ENCODE measurements at places on chromosomes 5 and 9. TPM values are rescaled to one million over a fixed set of nuclear protein-coding genes. Genes with fewer than 3 reads are reported as not detected.

Gene SHC3
- 0.63 TPM for total RNA-seq

GRCh38 chr9:126563556-126563955 lies 50.2 kb upstream of the LMX1B start:
- no peak for DNase-seq

GRCh38 chr5:167008705-167009104 lies 1282.7 kb upstream of the WWC1 start:
- no peak for DNase-seq

DNA sequence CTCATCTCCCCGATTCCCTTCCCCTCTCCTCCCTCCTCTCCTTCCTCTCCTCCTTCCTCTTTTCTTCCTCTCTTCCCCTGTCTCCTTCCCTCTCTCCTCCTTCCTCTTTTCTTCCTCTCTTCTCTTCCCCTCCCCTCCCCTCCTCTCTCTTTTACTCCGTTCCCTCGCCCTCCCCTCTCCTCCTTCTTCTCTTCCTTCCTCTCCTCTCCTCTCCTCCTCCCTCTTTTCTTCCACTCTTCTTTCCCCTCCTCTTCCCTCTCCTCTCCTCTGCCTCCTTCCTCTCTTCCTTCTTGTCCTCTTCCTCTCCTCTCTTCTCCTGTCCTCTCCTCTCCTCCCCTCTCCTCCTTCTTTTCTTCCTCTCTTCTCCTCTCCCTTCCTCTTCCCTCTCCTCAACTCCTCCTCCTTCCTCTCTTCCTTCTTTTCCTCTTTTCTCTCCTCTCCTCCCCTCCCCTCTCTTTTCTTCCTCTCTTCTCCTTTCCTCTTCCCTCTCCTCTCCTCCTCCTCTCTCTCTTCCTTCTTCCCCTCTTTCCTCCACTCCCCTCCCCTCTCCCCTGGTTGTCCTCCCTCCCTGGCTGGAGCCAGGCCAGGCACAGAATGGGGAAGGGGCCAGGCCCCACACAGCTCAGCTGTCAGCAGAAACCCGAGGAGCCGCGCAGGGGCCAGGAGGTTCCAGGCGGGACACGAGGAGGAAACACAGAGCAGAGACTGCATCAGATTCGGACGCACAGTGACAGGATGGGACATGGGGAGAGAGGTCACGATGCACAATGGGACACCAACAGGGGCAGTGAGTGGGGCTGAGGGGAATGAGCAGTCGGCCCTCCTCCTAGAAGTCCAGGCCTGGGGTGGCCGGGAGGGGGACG lies 48.0 kb downstream of the CAMK2A start:
- DNase-seq, result no peak

- peak; percentile 89 for DNase-seq
Observed at GRCh38 chr9:116420993-116421538, 266.0 kb upstream of the TRIM32 start.

Gene CD74
- not detected for total RNA-seq

DNA sequence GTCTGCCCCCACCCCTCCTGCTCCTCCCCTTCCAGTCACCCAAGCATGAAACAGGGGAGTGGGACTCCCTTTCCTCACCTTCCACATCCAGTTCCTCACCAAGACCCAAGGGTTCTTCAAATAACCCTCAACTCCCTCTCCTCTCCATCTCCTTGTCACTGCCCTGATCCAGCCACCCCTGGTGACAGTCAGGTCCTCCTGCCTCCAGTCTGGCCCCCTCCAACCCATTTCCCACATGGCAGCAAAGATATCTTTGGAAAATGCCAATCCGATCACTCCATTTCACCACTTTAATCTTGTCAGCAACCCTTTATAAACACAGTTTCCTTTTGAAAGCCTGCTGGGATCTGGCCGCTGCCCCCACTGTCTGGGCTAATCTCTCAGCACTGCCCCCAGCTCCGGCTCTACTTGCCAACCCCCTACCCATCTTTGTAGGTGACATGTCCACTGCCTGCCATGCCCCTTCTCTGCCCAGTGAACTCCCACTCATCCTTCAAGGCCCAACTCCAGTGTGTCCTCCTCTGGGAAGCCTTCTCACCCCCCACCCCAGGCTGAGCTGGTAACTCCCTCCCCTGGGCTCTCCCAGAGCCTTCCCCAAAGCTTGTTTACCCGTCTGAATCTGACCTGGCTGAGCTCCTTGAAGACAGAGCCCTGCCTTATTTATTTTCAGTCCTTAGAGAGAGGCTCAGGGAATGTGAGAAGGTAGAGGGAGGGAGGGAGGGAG lies 781 bp upstream of the MYOZ3 start:
- no peak for DNase-seq

DNA sequence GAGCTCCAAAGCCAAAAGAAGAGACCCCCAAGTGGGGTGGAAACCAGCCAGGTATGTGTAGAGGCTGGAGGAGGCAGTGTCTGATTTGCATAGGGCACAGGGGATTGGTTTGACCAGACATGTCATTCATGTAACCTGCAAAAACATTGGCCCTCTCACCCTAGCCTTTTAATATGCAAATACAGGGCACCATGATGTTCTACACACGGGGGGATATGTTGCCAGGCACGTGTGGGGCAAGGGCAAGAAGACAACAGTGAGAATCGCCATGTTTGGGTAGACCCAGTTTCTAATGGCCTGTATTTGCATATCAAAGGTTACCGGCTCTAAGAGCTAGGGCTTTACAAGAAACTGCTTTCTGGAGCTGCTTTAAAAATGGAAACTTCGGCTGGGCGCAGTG lies 208.9 kb downstream of the GOLPH3 start:
- no peak for DNase-seq

GRCh38 chr9:120730654-120731514 lies 16.6 kb upstream of the MEGF9 start:
- peak; percentile 92 for DNase-seq

Gene DMRT3
- not detected for total RNA-seq

GRCh38 chr5:131381777-131382176 lies 117.9 kb downstream of the CDC42SE2 start:
- DNase-seq, result no peak

Gene FST
- 87.0 TPM for total RNA-seq

Gene MYORG
- 0.13 TPM for total RNA-seq

DNA sequence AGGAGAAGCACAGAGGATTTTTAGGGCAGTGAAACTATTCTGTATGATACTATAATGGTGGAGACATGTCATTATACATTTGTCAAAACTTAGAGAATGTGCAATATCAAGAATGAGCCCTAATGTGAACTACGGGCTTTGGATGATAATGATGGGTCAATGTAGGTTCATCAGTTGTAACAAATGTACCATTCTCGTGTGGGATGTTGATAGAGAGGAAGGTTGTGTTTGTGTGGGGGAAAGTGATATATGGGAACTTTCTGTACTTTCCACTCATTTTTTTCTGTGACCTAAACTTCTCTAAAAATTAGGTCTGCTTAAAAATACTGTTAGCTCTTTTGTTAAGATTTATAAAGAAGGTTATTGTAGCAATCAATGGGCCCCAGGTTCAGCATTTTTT lies 138.9 kb downstream of the SPATA31D1 start:
- no peak for DNase-seq

DNA sequence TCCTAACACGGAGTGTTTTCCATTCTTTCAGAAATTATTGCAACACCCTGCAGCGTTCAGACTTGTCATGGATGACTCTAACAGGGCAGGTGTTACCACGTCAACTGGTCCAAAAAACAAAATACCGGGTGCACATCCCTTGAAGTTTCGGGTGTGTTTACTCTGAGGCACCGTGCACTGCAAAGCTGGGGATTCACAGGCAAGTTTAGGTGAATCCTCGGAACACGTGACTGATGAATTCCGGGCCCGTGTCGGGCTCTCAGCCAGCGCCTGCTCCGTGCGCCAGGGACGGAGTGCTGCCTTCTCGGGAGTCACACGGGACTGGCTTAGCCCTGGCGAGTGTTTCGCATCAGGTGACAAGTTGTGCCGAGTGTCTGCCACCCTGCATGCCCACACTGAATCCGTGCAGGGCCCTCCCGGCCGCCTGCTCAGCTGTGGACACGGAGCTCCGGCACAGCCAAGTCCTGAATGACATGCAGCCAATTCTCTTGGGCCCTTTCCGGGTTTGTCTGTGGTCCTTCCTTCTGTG lies 66.0 kb upstream of the IRX4 start:
- DNase-seq, result no peak

DNA sequence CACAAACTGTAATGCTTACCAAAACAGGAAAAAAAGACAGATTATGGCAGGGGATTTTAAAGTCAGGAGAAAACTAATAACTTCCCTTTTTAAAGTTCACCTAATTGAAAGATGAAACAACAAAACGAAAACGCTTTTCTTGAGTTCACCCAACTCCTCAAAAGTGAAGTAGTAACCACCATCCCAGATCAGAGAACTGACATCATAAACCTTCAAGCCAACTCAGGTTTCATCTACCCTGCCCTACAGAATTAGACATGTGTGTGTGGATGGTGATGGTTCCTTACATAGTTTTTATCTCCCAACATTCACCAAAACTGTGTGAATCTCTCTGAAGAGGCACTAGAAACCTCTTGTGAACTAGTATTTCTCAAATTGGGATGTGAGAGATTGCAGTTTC lies 195.2 kb upstream of the PTGER4 start:
- DNase-seq, result no peak

Gene PCDHB12
- total RNA-seq, result 2.9 TPM

Gene MLLT3
- 12.1 TPM for total RNA-seq

Gene ECSCR
- total RNA-seq, result not detected

Gene DPM2
- total RNA-seq, result 27.0 TPM

- DNase-seq, result no peak
Observed at GRCh38 chr5:126066836-126067235, 356.4 kb upstream of the GRAMD2B start.

- no peak for DNase-seq
Observed at GRCh38 chr9:20403346-20403745, 219.0 kb downstream of the MLLT3 start.

Gene CCDC171
- total RNA-seq, result 0.76 TPM

- DNase-seq, result no peak
Observed at GRCh38 chr9:7935681-7936080, 136.1 kb upstream of the DMAC1 start.

Gene C9orf50
- total RNA-seq, result not detected

Gene GLRA1
- total RNA-seq, result not detected

- no peak for DNase-seq
Observed at GRCh38 chr5:93777620-93778019, 36.2 kb upstream of the POU5F2 start.

DNA sequence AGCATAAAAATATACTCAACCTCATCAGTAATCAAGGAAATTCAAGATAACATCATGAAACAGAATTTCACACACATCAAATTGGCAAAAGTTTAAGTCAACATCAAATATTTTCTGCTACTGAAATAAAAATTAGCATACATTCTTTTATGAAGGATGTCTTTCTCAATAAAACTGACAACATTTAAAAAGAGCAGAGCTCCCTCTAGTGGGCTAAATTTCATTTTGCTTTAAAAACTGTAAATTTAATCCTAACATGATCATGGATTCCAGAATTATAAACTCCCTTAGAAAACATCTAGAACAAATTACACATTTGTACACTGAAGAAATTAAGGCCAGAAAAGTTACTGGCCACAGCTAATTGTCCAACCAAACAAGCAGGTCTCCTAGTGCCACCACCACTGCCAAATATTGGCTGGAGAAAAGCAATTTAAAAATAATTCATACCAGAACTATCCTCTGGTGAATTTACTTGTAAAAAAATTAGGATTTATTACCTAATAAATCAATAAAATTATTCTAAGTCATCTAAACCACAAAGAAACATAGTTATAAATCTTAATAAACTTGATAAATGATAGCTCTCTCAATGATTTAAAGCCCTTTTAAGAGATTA lies 31.2 kb downstream of the DEPDC1B start:
- DNase-seq, result peak; percentile 42

Gene BNC2
- total RNA-seq, result 18.5 TPM

All from GM23248 (cell line).